ENCODE measurements at places on chromosomes 6 and 20.

DNA sequence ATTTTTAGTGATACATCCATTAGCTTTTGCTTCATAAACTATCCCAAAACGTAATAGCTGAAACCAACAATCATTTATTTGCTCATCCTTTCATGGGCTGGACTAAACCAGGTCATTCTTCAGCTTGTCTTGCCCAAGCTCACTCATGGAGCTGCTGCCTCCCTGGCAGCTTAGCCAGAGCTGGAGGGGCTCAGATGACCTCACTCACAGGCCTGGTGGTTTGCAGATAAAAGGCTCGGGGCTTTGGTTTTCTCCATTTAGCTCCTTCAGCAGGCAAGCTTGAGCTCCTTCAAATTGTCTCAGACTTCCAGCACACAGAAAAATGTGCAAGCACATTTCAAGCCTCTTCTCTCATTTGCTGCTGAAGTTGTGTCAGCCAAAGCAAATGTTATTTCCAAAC lies 139.1 kb downstream of the BTBD3 start:
- no peak for DNase-seq

- no peak for DNase-seq
Observed at GRCh38 chr6:138428944-138429598, 25.0 kb downstream of the HEBP2 start.

DNA sequence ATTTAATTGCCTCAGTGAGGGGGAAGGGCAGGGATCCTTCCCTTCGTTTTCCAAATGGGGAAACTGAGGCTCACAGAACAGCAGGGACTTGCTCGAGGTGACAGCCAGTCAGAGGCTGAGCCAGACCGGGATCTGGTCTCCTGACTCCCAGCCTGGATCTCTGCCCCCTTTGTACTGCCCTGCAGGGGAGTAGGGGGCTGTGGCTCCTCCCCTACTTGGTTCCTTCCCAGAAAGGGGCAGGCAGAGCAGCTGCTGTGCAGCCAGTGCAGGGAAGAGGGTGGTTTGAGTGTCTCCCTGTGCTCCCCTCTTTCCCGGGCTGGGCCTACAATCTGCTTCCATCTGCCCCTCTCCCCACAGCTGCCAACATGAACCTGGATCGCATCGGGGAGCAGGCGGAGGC lies 37.6 kb downstream of the UQCC2 start:
- DNase-seq, result no peak

DNA sequence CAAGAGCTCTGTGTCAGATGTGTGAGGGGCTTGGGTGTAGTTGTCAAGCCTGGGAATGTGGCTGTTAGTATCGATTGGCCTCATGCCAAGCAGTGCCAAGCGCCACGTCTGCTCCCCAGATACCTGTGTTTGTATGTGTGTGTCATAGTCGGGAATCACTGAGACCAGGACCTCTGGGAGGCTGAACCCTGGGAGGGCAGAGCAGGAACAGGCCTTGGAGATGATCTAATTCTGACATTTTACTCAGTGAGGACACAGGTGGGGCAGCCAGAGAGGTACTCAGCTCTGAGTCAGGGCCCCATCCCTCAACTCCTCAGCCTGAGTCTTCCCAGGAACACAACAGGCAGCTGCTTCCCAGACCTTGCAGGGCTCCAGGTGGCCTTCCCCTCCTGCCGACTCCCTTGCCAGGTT lies 51.2 kb upstream of the FANCE start:
- DNase-seq, result no peak

DNA sequence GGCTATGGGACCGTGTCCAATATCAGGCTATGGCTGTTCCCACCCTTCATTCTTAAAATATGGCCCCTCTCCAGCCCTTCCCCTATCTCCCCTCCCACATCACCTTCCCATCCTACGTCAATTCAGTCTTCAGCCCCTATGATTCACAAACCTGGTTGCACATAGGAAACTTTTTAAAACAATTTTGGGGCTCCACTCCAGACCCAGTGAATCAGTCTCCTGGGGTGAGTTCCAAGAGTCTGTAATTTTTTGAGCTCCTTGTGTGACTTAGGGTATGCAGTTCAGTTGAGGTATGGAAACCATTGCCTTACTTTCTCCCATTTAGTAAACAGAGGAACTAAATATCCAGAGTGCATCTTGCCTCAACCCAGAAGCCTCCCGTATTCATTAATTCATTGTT lies 5.5 kb downstream of the HNF4A start:
- DNase-seq, result no peak

DNA sequence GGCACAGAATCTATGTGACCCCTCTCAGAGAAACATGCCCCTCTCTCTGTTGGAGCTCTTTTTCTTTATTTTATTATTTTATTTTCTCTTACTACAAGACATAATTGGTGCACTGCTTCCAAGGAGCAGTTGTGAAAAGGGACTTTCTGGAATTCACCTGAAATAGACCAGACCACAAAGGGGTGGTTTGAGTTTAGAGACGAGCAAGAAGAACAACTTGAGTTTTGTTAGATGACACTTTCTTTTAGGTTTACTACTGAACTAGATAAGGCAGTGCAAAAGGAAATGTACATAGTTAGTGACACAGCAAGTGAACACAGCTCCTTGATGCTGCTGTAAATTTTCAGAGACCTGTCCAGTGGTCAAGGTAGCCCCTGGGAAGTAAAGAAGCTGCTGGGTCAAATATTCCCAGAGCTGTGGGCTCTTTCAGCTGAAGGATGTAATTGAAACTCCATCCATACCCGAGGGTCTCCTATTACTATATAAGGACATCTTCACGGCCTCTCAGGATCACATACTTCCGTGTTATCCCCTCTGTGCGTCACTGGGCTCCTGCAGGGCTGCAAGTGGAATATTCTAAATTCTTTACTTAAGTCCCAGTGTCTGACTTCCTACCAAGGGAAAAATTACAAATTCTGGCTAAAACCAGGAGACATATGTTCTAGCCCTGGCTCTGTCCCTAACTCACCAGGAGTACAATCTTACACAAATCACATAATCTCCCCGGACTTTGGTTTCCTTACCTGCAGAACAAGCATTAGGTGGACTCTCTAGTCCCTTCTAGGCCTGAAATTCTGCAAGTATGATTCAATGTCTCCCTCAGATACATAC lies 69.1 kb upstream of the ADTRP start:
- no peak for DNase-seq

DNA sequence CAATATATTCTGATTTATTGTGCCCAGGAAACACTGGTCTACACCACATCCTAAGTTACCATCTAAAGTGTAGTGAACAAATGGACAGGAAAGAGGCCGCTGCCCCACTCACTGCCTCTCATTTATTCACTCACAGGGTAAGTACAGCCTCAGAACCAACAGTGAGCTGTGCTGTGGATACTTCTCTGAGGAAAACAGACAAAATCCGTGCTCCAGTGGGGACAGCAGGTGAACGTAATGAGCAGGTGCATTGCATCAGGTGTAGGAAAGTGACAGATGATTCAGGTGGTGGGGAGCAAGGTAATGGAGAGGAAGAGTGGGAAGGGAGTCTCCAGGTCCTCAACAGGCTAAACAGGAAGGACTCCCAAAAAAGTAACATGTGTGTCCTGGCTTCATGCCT lies 8.4 kb upstream of the ULBP2 start:
- DNase-seq, result no peak

- DNase-seq, result no peak
Observed at GRCh38 chr6:159933077-159933476, 35.8 kb upstream of the IGF2R start.

GRCh38 chr6:160042788-160043301 lies 74.0 kb downstream of the IGF2R start:
- DNase-seq, result no peak

- DNase-seq, result no peak
Observed at GRCh38 chr6:157711060-157711459, 112.0 kb upstream of the SNX9 start.

- DNase-seq, result no peak
Observed at GRCh38 chr20:17993546-17993945, 24.7 kb downstream of the MGME1 start.

DNA sequence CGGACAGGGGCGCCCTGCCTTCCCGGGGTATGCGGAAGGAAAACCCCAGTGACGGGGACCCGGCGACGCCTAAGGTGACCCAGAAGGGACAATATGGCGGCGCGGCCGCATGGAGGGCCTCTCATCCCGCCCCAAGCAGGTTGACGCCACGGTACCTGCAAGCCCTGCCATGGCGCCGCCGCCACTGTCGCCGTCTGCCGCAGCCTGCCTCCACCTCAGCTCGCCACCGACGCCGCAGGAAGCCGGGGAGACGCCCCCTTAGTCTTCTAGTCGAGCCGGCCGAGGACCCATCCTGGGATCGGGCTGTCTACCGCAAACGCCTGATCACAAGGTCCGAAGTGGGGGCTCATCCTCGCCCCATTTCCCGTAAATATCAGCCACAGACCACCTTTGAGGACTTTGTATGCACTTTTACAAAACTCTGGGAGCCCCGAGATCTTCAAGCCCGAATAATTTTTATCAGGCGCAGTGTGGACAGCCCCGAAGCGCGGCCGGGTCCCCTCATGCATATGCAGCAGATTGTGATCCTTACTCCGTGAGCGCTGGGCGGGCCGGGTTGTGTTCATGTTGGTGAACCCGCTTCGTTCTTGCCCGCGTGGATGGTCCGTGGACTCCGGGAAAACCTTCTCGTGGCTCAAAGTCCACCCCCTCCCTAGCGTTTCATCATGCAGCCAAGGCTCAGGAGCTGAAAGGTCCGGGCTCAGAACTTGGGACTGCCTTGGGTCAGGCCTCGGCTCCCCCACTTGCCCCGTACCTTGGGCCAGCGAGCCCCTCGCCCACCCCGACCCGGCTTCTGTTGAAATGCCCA lies at the start of gene BLCAP:
TSS of gene BLCAP (minus strand) at position 239 of the 808 bp plus-strand sequence. CDS start 8,702 bp downstream, outside the sequence.
- DNase-seq, result peak; percentile 78

DNA sequence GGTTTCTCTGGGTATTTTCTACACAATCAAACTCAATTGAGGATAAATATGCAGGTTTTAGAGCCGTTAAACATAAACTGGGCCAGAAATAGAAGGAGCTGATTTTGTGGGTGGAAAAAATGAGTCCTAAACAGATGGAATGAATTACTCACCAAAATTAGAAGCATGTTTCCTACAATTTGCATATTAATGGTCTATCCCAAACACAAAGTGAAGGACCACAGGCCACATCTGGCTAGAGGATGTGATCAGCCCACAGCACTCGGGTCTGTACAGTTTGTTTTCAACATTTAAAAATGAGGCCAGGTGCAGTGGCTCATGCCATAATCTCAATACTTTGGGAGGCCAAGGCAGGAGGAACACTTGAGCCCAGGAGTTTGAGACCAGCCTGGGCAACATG lies 296.3 kb downstream of the PREX1 start:
- no peak for DNase-seq

DNA sequence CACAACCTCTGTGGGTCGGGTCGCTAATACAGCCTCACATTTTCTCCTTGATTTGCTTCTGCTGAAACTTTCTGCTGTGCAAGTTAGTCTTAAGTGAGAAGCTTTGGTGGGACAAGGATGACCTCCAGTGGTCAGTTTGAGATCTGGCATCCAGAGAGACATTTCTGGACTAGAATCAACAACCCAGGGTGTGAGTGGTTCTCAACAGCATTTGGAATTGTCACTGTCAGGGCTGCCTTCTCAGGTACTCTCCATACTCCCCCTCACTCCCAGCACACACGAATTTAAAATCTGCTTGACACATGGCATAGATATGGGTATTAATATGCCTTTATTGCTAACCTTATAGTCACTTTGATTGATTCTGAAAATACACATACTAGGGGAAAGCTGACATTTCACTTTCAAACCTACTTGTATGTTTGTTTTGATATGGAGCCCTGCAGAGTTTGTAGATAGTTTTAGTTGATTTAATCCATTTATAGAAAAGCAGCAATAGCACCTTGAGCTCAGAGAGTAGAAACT lies 13.2 kb downstream of the OTOR start:
- peak; percentile 69 for DNase-seq

GRCh38 chr6:14423955-14424354 lies 306.4 kb downstream of the CD83 start:
- DNase-seq, result no peak

DNA sequence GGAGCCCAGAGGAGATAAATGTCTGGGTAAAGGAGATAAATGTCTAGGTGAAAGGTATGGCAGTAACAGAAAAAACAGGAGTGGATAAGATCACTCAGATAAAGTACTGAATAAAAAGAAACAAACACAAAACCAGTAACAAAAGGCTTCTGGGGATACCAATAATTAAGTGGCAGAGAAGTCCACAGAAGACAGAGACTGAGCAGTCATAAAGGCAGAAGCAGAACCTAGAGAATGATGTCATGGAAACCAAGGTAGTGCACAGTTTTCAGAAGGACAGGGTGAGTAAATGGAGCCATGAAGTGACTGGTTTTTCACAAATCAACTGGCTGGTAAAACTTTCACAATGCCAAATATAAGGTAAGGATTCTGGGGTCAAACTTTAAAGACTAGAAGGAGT lies 80.9 kb upstream of the PLN start:
- no peak for DNase-seq

GRCh38 chr20:4406627-4407026 lies 315.1 kb upstream of the PRND start:
- DNase-seq, result no peak

- DNase-seq, result no peak
Observed at GRCh38 chr20:54069501-54069971, 858 bp downstream of the BCAS1 start.

GRCh38 chr6:47525330-47526057 lies 47.9 kb downstream of the CD2AP start:
- no peak for DNase-seq

GRCh38 chr20:8874437-8874836 lies 194.4 kb upstream of the PLCB4 start:
- no peak for DNase-seq

- peak; percentile 42 for DNase-seq
Observed at GRCh38 chr20:5703681-5704101, 46.5 kb upstream of the SHLD1 start.

DNA sequence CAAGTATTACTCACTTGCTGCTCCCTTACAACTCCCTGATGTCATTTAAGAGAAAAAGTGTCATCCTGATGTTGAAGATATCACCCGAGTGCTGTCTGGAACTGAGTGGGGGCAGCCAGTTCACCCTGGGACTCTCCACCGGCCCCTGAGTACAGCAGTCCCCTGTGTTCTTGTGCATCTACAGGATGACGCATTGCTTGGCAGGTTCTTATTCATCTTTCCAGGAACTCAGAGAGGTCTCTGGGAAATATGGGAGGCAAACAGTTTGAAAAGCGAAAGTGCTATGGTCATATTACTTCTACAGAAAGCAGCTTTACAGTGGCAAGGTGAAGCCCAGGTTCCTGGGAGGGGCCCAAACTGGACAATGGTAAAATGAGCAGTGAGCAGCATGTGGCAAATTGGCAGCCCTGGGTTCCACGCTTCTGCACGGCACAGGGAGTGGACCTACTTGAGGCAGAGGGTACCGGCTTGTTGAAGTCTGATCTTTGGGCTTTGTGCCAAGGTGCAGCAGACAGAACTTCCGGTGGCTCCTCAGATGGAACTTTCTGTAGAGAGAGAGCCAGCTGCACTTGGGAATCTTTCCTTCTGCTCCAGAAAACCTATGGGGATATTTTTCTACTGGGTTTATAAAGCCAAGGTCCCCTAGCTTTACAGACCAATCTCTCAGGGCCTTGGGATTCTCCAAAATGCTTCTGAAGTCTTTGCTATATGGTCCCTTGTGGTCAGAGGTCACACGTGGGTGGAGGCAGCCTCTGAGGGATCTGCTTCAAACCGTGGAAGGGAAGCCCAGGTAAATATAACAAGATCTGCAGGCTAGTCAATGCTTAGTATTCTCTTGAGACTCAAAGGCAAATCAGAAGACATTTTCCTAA lies 128.3 kb downstream of the MAP3K7 start:
- no peak for DNase-seq

GRCh38 chr6:38350220-38350619 lies 289.5 kb downstream of the BTBD9 start:
- no peak for DNase-seq
